ENCODE measurements at places on chromosomes 11 and 22.

- DNase-seq = no peak
Measured at GRCh38 chr11:64466115-64466718, 107.3 kb downstream of the RPS6KA4 start.

DNA sequence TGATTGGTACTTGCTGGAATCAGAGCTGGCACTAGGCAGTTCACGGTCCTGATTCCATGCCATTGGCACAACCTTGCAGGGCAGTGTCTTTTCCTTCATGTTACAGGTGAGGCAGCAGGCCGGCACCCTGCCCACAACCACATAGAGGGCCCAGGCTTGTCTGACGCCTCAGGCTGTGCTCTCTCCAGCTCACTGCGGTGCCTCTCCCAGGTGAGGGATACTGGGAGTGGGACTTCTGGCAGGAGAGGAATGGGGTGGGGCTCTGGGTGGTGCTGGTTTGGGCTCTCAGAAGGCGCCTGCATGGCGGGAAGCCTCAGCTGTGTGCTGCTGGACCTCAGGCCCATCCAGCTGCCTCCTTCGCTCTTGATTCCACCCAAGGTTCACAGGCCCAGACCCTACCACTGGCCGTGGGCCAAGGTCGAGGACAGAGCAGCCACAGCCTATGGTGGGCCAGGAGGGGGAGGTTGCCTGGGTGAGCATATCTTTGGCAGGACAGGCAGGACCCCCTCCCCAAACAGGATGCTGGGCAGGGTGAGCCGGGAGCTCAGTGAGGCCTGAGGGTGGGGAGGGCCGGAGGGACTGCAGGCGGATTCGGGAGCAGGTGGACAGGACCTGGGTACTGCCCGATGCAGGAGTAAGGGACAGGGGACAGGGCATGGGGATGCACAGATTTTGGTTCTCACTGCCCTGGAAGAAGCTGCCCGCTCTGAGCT lies 7.0 kb upstream of the MPPED1 start:
- no peak for DNase-seq

- DNase-seq = no peak
Measured at GRCh38 chr11:4979036-4979435, 15.6 kb upstream of the OR51L1 start.

DNA sequence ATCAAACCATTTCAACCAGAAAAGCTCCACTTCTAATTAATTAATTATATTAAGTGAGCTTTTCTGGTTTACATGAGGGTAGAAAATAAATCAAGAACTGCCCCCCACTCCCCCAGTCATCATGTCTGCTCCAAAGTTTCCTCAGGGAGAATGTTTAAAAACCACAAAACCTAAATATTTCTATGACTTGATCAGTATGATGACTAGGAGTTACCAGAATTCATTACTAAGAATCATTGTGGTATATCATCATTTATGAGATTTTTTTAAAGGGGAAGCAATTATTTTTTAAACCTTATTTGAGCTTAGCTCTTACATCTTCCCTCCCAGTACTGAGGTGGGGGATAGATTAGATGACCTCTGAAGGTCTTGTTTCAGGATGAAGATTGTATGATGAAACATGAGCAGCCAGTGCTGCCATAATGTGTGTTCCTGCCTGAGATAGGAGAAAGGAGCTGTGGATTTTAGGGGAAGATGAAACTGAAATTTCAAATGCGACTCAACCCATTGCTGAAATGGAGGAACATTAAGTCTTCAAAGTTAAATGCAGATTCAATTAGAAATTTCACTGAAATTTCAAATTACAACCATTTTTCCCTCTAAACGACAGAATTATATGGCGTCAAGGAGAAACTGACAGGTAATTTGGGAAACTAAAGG lies 401.3 kb upstream of the CADM1 start:
- DNase-seq = no peak

DNA sequence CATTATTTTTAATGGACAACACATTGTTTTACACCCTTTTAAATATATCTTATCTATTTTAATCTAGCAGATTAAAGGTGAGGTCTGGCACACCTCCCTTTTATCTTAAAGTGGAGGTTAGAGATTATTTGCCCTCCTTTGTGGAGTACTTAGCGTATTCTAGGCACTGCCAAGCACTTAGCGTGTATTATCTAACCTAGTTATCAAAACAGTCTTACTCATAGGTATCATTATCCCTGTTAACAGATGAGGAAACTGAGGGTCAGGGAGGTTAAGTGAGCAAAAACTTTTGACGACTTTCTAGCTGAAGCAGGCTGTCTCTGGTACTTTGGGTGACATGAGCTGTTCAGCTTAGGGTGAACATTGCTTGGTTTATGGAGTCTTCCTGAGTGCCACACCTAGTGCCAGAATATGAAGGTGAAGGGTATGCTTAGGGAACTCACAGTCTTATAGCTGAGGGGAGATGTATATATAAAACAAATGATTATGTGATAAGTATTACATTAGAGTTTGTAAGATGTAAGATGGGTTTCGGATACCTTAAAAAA lies 55.0 kb downstream of the ZNRF3 start:
- no peak for DNase-seq

DNA sequence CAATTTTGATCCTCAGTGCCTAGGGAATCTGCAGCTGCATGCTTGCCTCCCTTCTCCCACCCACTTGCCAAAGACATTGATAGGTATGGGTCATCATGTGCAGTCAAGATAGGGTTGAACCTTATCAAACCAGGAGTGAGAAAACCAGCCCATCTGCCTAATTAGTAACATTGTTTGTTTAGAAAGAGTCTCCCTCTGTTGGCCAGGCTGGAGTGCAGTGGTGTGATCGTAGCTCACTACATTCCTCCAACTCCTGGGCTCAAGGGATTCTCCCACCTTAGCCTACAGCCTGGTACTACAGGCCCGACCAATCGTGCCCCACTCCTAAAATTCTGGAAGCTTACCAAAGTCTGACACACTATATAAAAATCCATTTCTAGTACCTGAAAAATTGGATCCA lies 4.6 kb downstream of the C11orf71 start:
- no peak for DNase-seq

GRCh38 chr11:61172888-61173287 lies 11.7 kb upstream of the VPS37C start:
- DNase-seq = no peak

- no peak for DNase-seq
Measured at GRCh38 chr11:113376156-113376555, 11.4 kb upstream of the ANKK1 start.

- no peak for DNase-seq
Measured at GRCh38 chr11:120399307-120399706, 63.1 kb downstream of the ARHGEF12 start.

- no peak for DNase-seq
Measured at GRCh38 chr11:95354304-95354703, 123.3 kb upstream of the SESN3 start.

GRCh38 chr11:113203141-113203753 lies 111.1 kb upstream of the TTC12 start:
- DNase-seq = no peak

Measured in activated T-cell treated with anti-CD3 and anti-CD28 coated beads for 1 hour (primary cell).